ENCODE measurements at places on chromosomes 3 and 15. TPM values are rescaled to one million over a fixed set of nuclear protein-coding genes. Genes with fewer than 3 reads are reported as not detected.

DNA sequence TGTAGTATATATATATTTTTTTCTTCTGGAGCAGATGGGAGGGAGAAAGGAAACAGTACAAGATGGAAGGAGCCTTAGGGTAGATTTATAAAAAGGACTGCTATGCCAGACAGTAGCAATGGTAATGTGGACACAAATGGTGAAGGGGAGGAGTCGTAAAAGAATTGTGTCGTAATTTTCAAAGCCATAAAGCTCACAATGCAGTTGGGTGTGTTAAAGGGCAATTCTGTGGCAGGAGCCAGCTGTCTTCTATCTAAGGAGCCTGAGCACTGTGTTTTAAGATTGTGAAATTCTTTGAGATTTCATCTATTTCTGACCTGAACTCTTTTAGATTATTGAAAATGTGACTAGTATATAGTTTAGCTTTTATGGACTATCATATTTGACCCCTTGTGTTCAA is 58.9 kb downstream of the CNOT10 start:
- no peak overlapping the region for H3K4me3 ChIP-seq
- peak; percentile 82 for DNase-seq
- no peaks in the 10 kb centered on the region for H3K27me3 ChIP-seq
- no peaks in the 10 kb centered on the region for H3K4me1 ChIP-seq

GRCh38 chr3:59839810-59840515 is 790.1 kb upstream of the CFAP20DC start:
- no peak for DNase-seq
- no peaks in the 10 kb centered on the region for H3K27me3 ChIP-seq
- no peak overlapping the region for H3K4me3 ChIP-seq

DNA sequence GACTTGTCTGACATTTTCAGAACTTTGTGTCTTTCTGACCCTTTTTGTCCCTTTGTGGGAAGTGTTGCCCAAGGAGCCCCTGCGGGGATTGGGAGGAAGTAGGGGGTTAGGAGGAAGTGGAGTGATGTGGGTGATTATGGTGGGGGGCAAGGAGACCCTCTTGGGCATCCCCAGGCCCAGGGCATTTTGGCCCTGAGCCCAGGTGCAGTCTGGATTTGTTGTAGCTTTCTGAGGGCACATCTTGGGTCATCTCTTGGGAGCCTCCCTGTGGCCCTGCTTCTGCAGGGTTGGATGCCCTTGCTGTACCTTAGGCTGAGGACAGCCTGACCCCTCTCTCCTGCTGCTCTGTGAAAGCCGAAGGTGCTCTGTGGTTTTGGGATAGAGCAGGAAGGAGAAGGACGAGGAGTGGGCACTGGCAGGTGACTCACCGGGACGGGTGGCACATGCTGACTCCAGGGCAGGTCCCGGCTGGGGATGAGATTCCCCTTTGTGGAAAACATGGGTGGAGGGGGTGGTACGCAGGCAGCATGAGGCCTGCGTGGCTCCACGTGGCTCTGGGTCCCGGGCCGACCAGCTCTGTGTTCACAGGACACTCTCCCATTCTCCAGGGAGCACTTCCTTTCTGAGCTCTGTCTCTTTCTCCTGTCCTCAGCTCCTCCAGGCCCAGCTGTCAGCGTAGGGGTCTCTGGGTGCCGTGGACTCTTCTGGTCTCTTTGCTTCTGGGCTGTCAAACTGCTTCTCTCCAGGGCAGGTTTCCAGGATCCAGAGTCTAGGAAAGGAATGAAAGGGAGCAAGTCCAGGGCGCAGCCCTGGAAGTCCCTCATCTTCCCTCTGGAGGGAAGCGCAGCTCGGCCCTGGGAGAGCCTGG is 11.8 kb downstream of the CD276 start:
- no peaks in the 10 kb centered on the region for H3K27me3 ChIP-seq
- peaks cover 16% of the 10 kb centered on the region for H3K36me3 ChIP-seq
- no peak for DNase-seq

DNA sequence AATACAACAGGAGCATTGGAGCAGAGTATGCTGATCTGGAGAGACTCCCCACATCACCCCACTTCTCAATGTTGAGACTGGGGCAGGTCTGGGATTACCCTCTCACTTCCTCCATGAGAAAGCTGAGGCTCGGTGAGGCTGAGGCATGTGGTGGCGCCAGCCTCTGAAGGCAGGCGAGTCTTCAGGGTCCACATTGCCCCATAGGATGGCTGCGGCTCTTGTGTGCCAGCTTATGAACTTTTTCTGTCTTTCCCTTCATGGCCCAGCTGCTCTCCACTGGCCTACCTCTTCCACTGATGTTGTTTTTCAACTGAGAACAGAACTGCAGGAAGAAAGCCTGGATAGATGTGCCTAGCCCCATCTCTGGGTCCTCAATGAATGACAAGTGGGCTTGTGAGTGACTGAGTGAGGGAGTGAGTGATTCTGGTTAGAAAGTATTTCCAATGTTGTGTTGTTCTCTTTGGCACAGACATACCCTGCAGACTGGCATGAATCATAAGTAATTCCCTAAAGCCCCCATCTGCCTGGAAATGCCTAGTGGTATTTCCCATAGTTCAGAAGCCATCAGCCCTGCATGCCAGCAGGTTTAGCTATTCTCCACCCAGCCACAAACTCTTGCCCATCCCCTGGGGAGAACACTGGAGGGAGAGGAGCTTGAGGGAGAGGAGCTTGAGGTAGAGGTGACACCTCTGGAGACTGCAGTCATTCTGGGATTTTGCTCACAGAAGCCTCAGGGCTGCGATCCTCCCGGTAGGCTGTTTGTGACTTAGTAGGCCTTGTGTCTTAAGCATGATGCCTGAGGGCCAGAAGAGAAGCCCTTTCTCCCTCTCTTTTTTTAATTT is 56.9 kb downstream of the AMOTL2 start:
- H3K4me1 ChIP-seq: peaks cover 7% of the 10 kb centered on the region
- no peak overlapping the region for H3K4me3 ChIP-seq
- DNase-seq: no peak
- H3K36me3 ChIP-seq: no peaks in the 10 kb centered on the region

DNA sequence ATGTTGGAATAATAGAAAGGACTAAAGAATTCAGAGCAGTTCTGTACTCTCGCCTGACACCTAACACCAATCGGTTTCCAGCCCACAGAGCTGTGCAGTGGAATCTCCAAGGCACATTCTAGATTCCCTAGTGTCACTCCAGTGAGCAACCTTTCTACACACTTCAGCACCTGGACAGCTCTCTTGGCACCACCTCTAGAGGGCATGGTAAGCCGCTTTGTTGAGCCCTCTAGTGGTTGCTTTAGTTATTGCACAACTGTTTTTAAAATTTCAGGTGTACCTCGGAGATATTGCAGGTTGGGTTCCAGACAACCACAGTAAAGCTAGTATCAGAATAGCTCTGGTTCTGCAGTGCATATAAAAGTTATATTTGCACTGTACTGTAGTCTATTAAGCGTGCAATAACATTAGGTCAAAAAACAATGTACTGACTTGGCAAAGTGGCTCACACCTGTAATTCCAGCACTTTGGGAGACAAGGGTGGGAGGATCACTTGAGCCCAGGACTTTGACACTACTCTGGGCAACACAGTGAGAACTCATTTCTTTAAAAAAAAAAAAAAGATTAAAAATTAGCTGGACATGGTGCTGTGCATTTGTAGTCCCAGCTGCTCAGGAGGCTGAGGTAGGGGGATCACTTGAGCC is 26.5 kb upstream of the ERC2 start:
- H3K4me1 ChIP-seq: no peaks in the 10 kb centered on the region
- no peaks in the 10 kb centered on the region for H3K27me3 ChIP-seq
- no peak overlapping the region for H3K4me3 ChIP-seq

DNA sequence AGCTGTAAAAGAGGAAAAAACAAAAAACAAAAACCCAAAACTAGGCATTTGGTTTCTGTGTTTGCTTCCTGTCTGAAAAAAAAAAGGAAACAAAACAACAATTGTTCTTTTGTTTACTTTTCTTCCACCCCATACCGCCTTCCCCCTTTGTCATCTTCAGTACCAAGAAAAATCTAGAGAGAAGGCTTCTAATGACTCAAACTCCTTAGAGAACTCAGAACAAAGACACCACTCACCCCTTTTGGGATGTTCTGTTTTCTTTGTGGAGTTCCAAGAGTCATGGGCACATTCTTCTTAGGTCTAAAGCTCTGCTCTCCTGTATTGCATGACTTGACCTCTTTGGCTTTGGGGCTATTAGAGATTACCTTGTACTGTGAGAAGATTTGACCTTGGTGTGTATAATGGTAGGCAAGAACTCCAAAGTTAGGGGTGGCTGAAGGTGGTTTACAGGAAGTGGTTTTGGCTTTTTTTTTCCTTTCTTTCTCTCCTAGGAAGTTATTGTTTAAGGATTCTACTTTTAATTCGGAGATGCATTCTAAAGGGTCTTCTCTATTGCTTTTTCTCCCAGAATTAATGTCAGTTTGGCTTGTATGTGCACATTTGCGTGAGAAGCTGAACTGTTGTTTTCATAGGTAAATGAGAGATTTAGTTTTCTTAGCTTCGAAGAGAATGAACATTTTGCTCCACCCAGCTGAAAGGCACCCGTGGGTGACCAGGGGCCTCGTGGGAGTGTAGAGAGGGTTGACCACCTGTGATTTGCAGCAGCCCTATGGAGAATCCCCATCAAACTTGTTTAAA is 39.5 kb upstream of the ZBTB20 start:
- no peaks in the 10 kb centered on the region for H3K36me3 ChIP-seq
- no peak overlapping the region for H3K27ac ChIP-seq
- H3K4me1 ChIP-seq: no peaks in the 10 kb centered on the region
- DNase-seq: no peak
- H3K4me3 ChIP-seq: no peak overlapping the region

DNA sequence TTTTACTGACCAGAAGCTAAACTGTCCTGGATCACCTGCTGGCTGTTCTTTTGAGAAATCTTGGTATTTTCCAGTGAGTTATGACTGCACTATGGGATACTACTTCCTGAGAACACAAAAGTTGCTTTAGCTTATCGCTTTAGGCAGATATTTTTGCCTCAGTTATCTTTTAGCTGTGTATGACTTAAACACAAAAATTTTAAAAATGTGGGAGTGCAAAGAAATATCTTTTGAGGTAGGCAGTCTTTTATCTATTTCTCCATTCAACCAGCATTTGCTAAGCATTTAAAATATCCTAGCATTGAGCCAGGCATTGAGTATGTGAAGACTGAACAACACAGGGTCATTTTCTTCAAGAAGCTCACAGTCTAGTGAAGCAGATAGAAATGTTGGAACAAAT is 981.9 kb downstream of the FHIT start:
- H3K27me3 ChIP-seq: no peaks in the 10 kb centered on the region
- no peak overlapping the region for H3K27ac ChIP-seq
- H3K4me1 ChIP-seq: no peaks in the 10 kb centered on the region
- no peak for DNase-seq

DNA sequence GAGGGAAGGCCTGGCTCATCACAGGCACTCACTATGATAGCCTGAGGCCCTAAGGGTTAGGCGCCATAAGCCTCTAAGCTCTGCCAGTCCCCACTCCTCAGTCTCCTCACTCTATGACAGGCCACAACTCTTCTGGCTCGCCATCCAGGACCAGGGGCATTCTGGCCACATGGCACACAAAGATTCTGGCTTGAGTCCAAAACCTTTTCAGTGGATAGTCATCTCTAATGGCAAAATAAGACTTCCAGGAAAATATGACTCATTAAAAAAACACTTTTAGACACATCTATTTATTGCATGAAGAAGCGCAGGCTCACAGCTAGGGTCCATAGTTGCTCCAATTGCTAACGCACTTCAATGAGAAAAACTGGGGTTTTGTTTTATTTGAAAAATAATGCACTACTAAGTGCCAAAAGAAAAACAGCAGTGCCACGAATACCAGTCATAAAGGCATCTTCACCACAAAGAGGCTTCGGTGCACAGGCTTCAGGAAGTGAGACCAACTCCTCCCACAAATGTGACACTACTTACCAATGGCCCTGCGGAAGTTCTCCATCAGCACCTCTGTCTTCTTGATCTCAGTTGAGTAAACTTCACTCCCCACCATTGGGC is 11.1 kb downstream of the RUVBL1 start:
- no peaks in the 10 kb centered on the region for H3K27me3 ChIP-seq
- H3K36me3 ChIP-seq: peaks cover 36% of the 10 kb centered on the region
- no peaks in the 10 kb centered on the region for H3K4me1 ChIP-seq
- no peak overlapping the region for H3K4me3 ChIP-seq
- no peak overlapping the region for H3K27ac ChIP-seq
- no peak for DNase-seq

DNA sequence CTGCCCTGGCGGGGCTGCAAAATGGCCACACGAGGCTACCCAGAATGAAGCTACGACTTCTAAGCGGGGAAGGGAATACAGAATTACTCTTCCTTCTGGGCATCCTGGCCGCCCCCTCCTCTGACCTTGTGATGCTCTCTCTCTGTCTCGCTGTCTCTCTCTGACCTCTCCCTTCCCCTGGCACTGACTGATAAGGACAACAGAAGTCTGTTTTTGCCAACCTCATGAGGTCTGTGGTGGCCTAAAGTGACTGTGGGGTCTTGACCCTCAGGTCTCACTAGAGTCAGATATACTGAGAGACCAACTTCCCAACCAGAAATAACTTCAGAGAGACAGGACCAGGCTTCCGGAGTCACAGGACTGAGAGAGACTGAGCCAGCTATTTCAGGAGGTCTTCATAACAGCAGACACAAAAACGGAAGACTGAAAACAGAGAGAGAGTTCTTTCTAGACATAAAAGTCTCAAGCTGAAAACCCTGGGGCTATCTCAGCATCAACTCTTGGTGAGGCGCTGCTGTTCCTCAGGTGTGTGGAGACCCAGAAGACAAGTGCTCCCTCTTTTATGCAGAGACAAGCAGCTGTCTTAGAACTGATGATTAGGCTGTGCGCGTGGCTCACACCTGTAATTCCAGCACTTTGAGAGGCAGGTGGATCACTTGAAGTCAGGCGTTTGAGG is 38.2 kb upstream of the CFAP161 start:
- H3K36me3 ChIP-seq: no peaks in the 10 kb centered on the region
- H3K4me3 ChIP-seq: no peak overlapping the region
- DNase-seq: no peak
- H3K27me3 ChIP-seq: peaks cover 6% of the 10 kb centered on the region

DNA sequence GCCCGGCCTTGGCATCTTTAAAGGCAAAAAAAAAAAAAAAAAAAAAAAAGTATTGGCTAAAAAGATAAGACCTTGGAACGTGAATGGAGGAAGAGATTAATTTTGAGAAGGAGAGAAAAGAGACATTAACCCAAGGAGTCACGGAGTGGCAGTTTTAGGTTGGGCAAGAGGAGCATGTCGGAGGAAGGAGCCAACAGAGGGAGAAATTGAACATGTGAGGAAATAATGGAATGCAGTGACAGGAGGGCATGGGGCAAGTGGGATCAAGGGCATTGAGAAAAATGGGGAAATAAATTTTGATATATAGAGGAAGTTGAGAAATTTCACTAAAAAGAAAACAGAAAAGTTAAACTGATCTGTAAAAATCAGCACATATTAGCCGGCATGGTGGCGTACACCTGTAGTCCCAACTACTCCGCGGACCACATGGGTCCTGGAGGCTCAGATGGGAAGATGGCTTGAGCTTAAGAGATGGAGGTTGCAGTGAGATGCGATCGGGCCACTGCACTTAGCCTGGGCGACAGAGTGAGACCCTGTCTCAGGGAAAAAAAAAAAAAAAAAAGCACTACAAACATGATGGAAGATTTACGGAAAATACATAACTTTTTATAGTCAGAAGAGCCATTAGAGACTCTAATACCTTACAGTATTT is 1.2 kb downstream of the HAUS2 start:
- no peak for DNase-seq
- H3K4me3 ChIP-seq: peak overlapping the region; percentile 97
- H3K27ac ChIP-seq: no peak overlapping the region
- H3K4me1 ChIP-seq: peaks cover 7% of the 10 kb centered on the region

Gene NTRK3
- 3.1 TPM for polyA plus RNA-seq

Gene MESP1
- 1.0 TPM for polyA plus RNA-seq

Gene POTEB3
- polyA plus RNA-seq: not detected

Gene C2CD4A
- polyA plus RNA-seq: 3.6 TPM

Gene SNTN
- not detected for polyA plus RNA-seq

Gene EMC7
- polyA plus RNA-seq: 52.1 TPM

Gene SCN10A
- polyA plus RNA-seq: not detected

Gene CATSPER2
- 55.3 TPM for polyA plus RNA-seq

Gene HTR3C
- polyA plus RNA-seq: not detected

Gene TARS3
- polyA plus RNA-seq: 19.8 TPM
